Stimulated activated CD4-positive, alpha-beta T cell treated with anti-CD3 and anti-CD28 coated beads, Interleukin-1b, Interleukin-23, amount 100 ng/mL, for 4 hours (primary cell): ENCODE measurements at places on chromosomes 6 and 20.
A peak's percentile ranks its signal among the peaks of the same experiment; 100 is the strongest.

GRCh38 chr20:50034567-50035180 lies 51.9 kb downstream of the SNAI1 start:
- DNase-seq = no peak

- DNase-seq = no peak
These were observed 53.9 kb downstream of the HS3ST5 start for GRCh38 chr6:114288701-114289495.

- no peak for DNase-seq
These were observed 71.8 kb downstream of the SAMD3 start for GRCh38 chr6:130150906-130151305.

GRCh38 chr6:159604443-159604956 lies 88.5 kb downstream of the SOD2 start:
- no peak for DNase-seq

- no peak for DNase-seq
These were observed 269.5 kb downstream of the PLCB1 start for GRCh38 chr20:8401556-8401955.

DNA sequence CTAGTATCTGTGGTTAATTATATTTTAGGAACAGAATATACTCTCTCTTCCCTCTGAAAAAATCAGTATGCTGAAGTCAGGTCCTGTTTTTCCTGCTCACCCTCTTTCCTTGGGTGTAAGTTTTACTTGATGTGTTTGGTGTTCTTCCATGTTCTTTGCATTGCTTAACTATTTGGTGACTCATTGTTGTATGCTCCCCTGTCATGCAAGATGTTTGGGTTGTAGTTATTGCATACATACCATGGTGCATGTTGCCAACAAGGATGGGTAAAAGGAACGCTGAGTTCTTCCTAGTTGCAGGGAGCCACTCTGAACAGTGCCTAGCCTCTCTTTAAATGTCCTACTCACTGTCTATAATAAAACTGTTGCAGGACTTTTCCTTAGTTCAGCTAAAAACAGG lies 207.9 kb upstream of the LAMP5 start:
- no peak for DNase-seq

GRCh38 chr6:160133441-160134336 lies 12.1 kb downstream of the SLC22A1 start:
- DNase-seq = no peak

- DNase-seq = no peak
These were observed 13.4 kb downstream of the CST3 start for GRCh38 chr20:23624324-23624691.

- DNase-seq = no peak
These were observed 32.6 kb downstream of the KCNK5 start for GRCh38 chr6:39196673-39197091.

GRCh38 chr6:159941286-159942113 lies 27.4 kb upstream of the IGF2R start:
- peak; percentile 5 for DNase-seq

DNA sequence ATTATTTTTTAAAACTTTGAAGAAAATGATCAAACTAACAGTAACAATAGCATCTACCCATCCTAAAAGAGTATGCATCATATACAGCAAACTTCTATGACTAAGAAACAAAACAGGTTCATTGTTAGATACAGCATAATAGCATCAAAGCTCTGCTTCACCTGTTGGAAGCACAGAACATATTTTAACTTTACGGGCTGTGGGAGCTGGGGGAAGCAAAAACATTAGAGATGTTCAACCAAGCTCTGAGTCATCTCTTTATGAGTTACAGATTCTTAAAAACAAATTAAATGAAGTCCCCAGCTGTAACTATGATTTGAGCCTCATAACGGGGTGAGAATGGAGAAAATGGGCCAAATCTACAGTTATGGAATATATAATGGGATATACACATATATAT lies 63.4 kb downstream of the SYNE1 start:
- DNase-seq = no peak

GRCh38 chr6:102355578-102355977 lies 962.1 kb downstream of the GRIK2 start:
- no peak for DNase-seq

DNA sequence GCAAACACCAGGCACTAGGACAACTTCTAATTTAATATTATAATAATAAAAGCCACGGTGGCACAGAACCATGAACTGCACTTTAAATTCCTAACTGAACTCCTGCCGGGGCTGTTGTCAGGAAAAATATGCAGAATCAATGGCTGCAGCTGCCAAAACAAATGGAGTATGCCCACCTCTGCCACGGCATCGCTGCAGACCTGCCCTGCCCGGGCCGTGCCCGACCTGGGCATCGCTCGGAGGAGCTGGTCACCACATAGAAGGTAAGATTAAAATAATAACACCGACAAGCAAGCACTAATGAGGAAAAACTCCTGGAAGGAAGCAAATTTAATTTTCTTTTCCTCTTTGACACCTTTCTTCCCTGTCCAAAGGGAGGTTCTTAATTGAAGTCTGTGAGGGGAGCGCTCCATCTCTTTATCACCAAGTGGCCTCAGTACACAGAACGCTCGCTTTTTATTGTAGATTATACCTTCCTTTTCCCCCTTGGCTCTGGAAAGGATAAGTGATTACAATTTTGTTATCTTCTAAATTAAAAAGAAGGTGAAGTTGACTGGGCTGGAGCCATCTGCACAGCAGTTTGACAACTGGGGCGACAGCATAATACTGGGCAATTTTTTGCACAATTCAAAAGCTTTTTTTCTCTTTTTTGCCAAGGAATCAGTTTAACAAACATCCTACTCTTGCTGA lies 351.3 kb downstream of the ZFAND3 start:
- DNase-seq = no peak

DNA sequence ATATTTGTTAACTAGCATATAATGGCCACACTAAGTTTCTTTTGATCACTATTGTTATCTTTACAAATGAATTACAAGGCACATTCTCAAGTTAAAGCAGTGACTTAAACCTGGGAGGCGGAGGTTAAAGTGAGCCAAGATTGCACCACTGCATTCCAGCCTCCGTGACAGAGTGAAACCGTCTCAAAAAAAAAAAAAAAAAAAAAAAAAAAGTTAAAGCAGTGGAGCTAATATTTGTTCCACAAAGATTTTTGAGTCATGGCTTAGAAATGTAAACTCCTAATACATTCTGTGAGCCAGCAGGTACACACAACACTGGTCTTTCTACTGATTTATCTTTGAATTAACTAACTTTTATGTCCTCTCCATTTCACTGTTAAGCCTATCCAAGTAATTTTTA lies 221.7 kb upstream of the HTR1E start:
- DNase-seq = no peak

GRCh38 chr6:3811191-3811590 lies 38.0 kb upstream of the FAM50B start:
- no peak for DNase-seq

- no peak for DNase-seq
These were observed 42.0 kb downstream of the SPDEF start for GRCh38 chr6:34514112-34514511.

- no peak for DNase-seq
These were observed 456.4 kb downstream of the COL12A1 start for GRCh38 chr6:74749211-74750147.

- DNase-seq = no peak
These were observed 104.8 kb upstream of the SIRPA start for GRCh38 chr20:1790386-1790785.
